ENCODE measurements at places on chromosomes 5 and 9.

DNA sequence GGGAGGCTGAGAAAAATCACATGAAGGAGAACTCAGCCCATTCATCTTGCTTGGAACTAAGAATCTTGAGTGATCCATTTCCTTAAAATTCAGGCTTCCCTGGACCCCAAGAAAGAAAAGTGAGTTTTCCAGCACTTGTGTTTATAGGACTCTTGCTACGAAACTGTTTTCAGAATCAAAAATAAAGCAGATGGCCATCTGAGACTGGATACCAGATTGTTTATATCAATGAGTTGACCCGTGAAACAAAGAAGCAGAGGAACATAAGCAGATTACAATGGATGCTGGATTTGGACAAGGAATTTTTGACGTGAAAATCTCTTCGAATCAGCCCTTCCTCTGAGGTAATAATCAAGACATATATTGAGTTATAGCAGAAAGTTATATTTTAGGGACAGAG is 223.2 kb downstream of the SYK start:
- DNase-seq: no peak

GRCh38 chr5:102312586-102313370 is 16.7 kb upstream of the SLCO4C1 start:
- no peak for DNase-seq

GRCh38 chr5:148904440-148904839 is 78.0 kb downstream of the ADRB2 start:
- no peak for DNase-seq

DNA sequence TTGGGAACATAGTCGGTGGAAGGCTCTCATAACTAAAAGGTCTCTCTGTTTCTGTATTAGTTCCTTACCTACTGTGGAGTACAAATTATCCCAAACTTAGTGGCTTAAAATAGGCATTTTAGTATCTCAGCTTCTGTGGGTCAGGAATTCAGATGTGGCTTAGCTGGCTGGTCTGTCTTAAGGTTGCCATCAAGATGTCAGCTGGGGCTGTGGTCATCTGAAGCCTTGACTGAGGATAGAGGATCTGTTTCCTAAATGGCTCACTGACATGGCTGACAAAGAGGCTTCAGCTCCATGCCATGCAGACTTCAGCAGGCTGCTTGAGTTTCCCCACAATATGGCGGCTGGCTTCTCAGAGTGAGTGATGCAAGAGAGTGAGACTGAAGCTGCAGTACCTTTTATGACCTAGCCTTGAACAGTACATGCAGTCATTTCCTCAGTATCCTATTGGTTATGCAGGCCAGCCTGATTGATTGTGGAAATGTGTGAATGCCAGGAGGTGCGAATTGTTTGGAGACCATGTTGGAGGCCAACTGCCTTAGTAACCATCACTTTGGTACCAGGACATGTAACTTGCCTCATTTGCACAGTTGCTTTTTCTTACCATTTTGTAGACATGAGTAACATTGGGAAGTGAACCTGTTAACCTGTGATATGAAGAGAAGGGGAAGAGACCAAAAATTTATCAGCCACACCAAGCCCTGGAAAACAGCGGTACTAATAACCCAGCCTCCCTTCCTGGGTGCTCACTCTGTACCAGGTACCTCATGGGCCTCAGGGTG is 152.8 kb upstream of the IER5L start:
- DNase-seq: no peak

- no peak for DNase-seq
Measured at GRCh38 chr5:66629446-66629845, 33.3 kb downstream of the MAST4 start.

DNA sequence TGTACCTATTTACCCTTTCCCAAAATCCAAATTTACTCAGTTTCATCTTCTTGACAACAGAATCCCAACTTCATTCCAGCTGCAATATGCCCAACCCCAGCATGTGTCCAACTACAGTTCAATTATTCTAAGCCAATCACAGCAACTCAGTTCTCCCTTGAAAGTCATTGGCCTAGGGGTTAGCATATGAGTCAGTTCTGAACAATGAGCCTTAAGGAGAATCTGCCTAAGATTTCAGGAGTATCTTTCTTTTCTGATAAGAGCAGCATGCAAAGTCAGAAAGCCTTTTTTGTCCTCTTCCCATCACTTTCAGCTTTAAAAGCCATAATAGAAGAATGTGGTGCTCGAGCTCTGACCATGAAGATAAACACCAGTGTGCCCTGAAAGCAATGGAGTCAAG is 44.4 kb upstream of the RASGRF2 start:
- DNase-seq: no peak

DNA sequence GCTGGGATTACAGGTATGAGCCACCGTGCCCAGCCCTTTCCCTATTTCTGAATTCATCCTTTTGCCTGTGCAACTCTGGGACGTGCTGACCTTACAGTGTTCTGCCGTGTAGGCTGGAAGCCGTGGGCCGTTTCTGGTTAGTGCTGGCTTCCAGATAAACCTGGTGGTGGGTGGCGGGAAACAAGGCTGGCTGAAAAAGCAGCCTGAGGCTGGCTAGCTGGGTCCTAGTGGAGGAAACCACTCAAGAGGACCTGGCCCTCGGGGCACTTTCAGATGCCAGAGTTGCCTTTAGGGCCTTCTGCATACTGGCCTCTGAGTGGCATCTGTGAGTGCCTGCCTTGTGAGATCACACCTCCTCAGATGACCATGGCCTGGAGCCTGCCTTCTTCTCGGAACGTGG is 26.9 kb downstream of the GALNT12 start:
- DNase-seq: no peak

DNA sequence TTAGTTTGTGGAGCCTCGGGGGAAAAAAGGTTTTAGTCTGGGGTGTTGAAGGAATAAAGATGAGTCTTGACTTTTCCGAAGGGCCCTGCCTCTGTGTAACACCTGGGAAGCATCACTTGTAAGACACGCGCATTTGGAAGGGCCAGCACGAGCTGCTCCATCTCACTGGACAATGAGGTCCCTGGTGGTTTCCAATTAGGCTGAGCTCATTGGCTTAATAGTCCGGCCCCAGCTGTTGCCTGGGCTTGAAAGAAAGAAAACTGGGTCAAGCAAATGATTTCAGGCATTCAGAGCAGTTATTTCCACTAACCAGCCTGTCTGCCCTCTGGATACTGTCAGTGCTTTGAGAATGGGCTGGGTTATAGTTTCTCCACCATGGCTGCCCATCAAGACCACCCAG is 64.5 kb downstream of the NSUN2 start:
- no peak for DNase-seq

DNA sequence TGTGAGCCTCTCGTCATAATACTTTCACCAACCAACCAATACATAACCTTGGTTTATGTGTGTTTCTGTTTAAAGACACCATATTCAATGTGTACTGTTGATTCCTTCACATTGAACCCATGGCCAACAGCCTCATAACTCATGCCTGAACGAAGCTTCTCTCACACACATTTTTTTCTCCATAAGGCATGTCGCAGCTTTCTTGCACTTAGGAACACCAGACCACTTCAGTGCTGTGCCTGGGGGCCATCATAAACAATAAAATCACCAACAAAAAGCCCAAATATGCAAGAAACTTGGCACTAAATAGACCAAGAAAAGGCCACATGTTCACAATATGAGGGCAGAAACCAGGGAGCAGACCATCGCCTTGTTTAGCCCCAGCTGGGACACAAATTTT is 192.2 kb downstream of the ROR2 start:
- no peak for DNase-seq

- no peak for DNase-seq
Measured at GRCh38 chr5:72351376-72351775, 31.2 kb downstream of the PTCD2 start.

GRCh38 chr5:73392775-73393174 is 55.8 kb downstream of the FOXD1 start:
- DNase-seq: no peak

DNA sequence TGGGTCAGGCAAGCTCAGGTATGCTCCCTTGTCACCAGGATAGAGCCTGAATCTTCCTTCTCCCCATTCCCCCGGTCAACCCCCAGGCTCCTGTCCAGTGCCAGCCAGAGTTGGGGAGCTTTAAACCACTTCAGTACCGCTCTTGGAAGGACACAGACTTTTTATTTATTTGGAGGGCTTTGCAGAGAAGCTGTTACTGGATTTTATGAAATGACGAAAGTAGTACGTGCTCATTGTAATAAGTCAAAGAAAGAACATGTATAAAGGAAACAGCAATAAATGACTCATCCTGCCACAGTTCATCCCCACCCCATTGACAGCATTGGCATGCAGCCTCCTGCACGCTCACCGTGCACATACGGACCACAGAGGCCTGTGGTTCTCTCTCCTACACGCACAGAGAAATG is 230.3 kb downstream of the AUH start:
- no peak for DNase-seq

DNA sequence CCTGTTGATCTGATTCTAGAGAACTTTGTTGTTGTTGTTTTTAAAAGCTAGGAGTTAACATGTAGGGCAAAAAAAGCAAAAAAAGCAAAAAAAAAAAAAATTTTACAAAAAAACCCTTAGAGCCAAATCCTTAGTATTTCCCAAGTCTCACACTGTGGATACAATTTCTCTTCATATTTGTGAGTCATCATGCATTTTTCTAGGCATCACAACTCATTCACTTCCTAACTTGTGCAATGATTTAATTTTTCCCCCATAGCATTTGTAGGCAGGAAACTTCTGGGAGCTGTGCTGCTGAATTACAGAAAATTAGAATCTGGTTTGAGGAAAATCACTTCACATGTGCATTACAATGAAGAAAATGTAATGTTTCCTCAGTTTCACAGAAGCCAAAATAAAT is 91.9 kb downstream of the MARCHF3 start:
- DNase-seq: no peak

DNA sequence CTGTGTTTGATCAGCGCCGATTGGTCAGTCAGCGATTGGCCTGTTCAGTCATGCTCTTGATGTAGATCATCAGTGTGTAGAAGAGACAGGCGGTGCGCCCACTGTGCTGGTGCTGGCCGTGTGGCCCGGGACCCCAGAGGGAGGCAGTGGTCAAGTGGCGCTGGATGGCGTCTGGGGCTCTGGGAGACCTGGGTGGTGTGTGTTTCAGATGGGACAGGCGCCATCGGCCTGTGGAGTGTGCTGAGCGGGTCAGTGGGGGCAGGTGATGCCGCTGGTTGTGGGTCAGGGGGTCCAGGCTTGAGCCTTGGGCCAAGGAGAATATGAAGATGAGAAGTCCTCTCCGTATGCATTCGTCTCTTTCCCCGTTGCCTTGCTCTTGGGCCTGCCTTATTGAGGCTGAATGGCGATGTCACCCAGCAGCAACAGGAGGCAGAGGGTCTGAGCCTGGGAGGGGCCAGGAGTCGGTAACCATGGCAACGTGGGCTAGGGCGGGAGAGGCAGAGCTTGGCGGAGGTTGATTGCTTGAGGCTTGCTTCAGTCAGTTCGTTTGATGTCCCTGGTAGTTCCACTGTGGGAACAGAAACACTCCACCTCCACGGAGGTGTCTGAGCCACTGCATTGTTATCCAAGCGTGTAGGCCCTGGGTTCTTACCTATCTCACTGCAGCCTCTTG is 117.8 kb upstream of the CACNA1B start:
- DNase-seq: no peak

GRCh38 chr9:130681769-130682420 is 11.7 kb upstream of the EXOSC2 start:
- no peak for DNase-seq

DNA sequence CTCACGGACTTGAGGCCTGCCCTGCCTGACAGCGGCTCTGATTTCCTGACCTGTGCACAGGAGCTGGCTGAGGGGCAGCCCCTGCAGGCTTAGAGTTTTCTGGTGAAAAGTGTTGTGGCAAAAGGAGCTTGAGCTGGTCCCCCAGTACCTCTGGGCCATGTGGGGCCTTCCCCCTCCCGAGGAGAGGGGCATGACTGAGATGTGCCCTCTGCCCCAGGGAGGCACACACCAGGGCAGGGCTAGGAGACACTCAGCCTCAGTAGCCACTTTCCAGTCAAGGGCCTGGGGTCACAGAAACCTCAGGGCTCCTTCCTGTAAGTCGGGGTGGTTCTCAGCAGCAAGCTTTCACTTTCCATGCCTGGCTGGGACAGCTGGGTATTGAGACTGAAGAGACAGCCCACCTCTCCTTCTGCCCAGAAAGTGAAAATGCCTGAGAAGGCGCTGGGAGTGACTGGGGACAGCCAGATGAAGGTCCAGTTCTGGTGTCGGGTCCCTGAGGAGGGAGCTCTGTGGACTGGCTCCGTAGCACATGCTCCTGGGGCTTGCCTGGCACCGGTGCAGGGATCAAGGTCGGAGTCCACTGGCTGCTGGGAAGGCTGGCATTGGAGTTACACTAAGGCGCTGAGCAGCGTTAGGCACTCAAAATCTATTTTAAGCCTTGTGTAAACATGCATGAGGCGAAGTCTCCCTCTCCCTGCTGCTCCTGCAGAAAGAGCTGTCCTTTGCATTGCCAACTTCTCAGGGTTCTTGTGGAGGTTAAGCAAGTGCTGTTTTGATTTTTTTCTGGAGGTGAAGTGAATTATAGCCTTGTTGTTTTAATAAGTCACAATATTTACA is 394.9 kb downstream of the GADD45G start:
- no peak for DNase-seq

DNA sequence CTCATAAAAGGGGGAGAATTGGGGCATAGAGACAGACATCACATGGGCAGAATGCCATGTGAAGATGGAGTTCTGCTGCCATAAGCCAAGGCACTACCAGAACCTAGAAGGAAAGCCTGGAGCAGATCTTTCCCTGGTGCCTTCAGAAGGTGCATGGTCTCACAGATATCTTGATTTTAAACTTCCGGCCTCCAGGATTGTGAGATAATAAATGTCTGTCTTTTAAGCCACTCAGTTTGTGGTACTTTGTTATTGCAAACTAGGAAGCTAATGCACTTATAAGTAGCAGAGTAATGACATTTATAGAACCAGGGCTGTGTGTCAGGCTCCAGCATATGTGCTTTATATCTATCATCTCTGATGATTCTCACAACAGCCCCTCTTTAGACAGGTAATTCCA is 130.4 kb downstream of the ASTN2 start:
- no peak for DNase-seq

DNA sequence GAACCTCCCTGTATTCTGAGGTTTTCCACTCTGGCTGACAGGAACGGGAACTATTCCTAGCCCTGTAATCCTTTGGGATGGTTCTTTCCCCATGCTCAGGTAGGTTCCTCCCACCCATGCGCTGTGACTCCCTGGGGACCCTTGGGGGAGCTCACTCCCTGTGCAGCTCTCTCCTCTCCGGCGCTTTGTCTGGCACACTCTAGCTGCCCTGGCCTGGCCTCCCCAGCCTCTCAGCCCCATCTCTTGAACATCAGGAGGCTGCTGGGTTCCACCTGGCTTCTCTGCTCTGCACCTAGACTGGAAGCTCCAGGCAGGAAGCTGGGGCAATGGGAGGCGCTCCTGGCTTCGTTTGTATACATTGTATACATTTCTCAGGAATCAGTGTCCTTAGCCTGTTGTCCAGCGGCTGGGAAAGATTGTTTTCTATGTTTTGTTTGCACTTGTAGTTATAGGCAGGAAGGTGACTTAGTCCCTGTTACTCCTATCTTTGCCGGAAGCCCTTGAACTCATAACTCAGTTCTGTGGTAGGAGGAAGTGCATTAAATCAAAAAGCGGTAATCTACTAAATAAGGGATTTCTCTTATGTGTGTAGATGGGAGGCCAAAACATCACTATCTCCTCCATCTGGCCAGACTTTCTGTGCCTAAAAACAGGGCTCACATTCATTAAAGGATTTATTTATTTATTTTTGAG is 20.4 kb downstream of the SLC25A25 start:
- DNase-seq: no peak

All from stimulated activated CD8-positive, alpha-beta memory T cell treated with anti-CD3 and anti-CD28 coated beads, Interleukin-7, amount 100 ng/mL, for 1 hour (primary cell).